ENCODE measurements at places on chromosomes 1 and 21. TPM values are rescaled to one million over a fixed set of nuclear protein-coding genes. Genes with fewer than 3 reads are reported as not detected.

DNA sequence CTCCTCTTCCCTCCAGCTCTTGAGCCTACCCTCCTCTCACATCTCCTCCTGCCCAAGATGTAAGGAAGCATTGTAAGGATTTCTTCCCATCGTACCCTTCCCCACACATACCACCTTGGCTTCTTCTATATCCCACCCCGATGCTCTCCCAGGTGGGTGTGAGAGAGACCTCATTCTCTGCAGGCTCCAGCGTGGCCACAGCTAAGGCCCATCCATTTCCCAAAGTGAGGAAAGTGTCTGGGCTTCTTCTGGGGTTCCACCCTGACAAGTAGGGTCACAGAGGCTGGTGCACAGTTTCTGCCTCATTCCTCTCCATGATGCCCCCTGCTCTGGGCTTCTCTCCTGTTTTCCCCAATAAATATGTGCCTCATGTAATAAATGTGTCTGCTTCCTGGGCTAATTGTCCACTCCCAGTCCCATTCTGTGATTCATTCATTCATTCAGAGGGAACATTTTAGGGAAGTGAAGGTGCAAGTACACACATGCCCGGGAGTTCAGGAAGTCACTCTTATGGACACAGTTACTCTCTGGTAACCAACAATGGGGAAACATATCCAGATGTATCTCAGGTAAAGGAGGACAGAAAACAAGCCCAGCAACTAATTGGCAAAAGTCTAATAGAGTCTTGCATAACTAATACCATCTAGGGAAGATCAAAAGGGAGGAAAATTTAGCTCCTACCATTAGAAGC is 1.9 kb downstream of the SPRR4 start:
- H3K27me3 ChIP-seq: no peaks in the 10 kb centered on the region
- peaks cover 25% of the 10 kb centered on the region for H3K4me1 ChIP-seq
- no peak for DNase-seq
- H3K4me3 ChIP-seq: no peak overlapping the region

- H3K36me3 ChIP-seq: no peaks in the 10 kb centered on the region
- no peaks in the 10 kb centered on the region for H3K27me3 ChIP-seq
- no peak for DNase-seq
- H3K4me3 ChIP-seq: no peak overlapping the region
Measured at GRCh38 chr1:107413951-107414350, 273.1 kb downstream of the NTNG1 start.

GRCh38 chr1:151618470-151618869 is 6.6 kb downstream of the SNX27 start:
- no peaks in the 10 kb centered on the region for H3K27me3 ChIP-seq
- H3K4me1 ChIP-seq: peaks cover 40% of the 10 kb centered on the region
- no peak overlapping the region for H3K4me3 ChIP-seq
- no peak for DNase-seq
- no peaks in the 10 kb centered on the region for H3K36me3 ChIP-seq
- H3K27ac ChIP-seq: no peak overlapping the region

The PRDM2 gene
- 36.0 TPM for total RNA-seq

GRCh38 chr1:115126516-115126915 is 37.2 kb upstream of the TSPAN2 start:
- H3K27me3 ChIP-seq: no peaks in the 10 kb centered on the region
- H3K4me3 ChIP-seq: no peak overlapping the region
- H3K4me1 ChIP-seq: no peaks in the 10 kb centered on the region
- DNase-seq: no peak
- no peak overlapping the region for H3K27ac ChIP-seq
